ENCODE measurements at places on chromosomes 4 and X. TPM values are rescaled to one million over a fixed set of nuclear protein-coding genes. Genes with fewer than 3 reads are reported as not detected.

WNK3 gene
- not detected for total RNA-seq

SMARCA1 gene
- 41.1 TPM for total RNA-seq

HSD17B13 gene
- total RNA-seq = 0.08 TPM

BMP3 gene
- not detected for total RNA-seq

GLOD5 gene
- not detected for total RNA-seq

NXF2 gene
- total RNA-seq = not detected

LEF1 gene
- 0.17 TPM for total RNA-seq

MSL3 gene
- total RNA-seq = 21.7 TPM

NUDT11 gene
- total RNA-seq = 3.2 TPM

USP17L28 gene
- not detected for total RNA-seq

TIMM17B gene
- 110 TPM for total RNA-seq

PAGE1 gene
- not detected for total RNA-seq

UGT2B17 gene
- not detected for total RNA-seq

FRMD7 gene
- not detected for total RNA-seq

PAGE4 gene
- not detected for total RNA-seq

PABPC5 gene
- not detected for total RNA-seq

GABRE gene
- total RNA-seq = 19.4 TPM

HSFX1 gene
- 0.49 TPM for total RNA-seq

CXorf65 gene
- total RNA-seq = not detected

CD40LG gene
- not detected for total RNA-seq

DCAF4L1 gene
- 0.12 TPM for total RNA-seq

TNIP3 gene
- total RNA-seq = 0.22 TPM

FABP2 gene
- total RNA-seq = not detected

VSIG1 gene
- 0.43 TPM for total RNA-seq

FAM184B gene
- total RNA-seq = 0.05 TPM

EVC2 gene
- total RNA-seq = 2.7 TPM

CENPVL1 gene
- not detected for total RNA-seq

SSX3 gene
- not detected for total RNA-seq

SH3TC1 gene
- 8.7 TPM for total RNA-seq

GEMIN8 gene
- 11.1 TPM for total RNA-seq

TCEAL3 gene
- 14.8 TPM for total RNA-seq

SOX3 gene
- not detected for total RNA-seq

PABPC1L2A gene
- not detected for total RNA-seq

LRIT3 gene
- 0.02 TPM for total RNA-seq

ALAS2 gene
- total RNA-seq = not detected

DDIT4L gene
- total RNA-seq = 0.37 TPM

PF4V1 gene
- not detected for total RNA-seq

APLN gene
- 0.85 TPM for total RNA-seq

RNF4 gene
- total RNA-seq = 57.3 TPM

GPRASP3 gene
- 4.0 TPM for total RNA-seq

DNAAF6 gene
- total RNA-seq = not detected

SRD5A3 gene
- 11.3 TPM for total RNA-seq

SORCS2 gene
- total RNA-seq = 4.1 TPM

STOX2 gene
- total RNA-seq = 3.0 TPM

GK gene
- total RNA-seq = 2.0 TPM

NEUROG2 gene
- total RNA-seq = not detected

CHRDL1 gene
- total RNA-seq = 0.06 TPM

TLR8 gene
- not detected for total RNA-seq

PCDH7 gene
- 0.09 TPM for total RNA-seq

NPY2R gene
- 0.02 TPM for total RNA-seq

TRIM75 gene
- not detected for total RNA-seq

GAGE12C gene
- not detected for total RNA-seq

RNF150 gene
- total RNA-seq = 0.39 TPM

CC2D2A gene
- 14.9 TPM for total RNA-seq

WDR19 gene
- 8.3 TPM for total RNA-seq

CFP gene
- total RNA-seq = 0.37 TPM
